ENCODE measurements at places on chromosomes 3 and 15. TPM values are rescaled to one million over a fixed set of nuclear protein-coding genes. Genes with fewer than 3 reads are reported as not detected.

The SLC6A6 gene
- total RNA-seq: 52.7 TPM

The CTNNB1 gene
- 138 TPM for total RNA-seq

The AADAC gene
- not detected for total RNA-seq

The REC114 gene
- not detected for total RNA-seq

All from activated naive CD4-positive, alpha-beta T cell treated with anti-CD3 and anti-CD28 coated beads, Interleukin-2, amount 50 U/mL, for 72 hours (primary cell).